ENCODE measurements at places on chromosomes 16 and 17. TPM values are rescaled to one million over a fixed set of nuclear protein-coding genes. Genes with fewer than 3 reads are reported as not detected.
A peak's percentile ranks its signal among the peaks of the same experiment; 100 is the strongest.

DNA sequence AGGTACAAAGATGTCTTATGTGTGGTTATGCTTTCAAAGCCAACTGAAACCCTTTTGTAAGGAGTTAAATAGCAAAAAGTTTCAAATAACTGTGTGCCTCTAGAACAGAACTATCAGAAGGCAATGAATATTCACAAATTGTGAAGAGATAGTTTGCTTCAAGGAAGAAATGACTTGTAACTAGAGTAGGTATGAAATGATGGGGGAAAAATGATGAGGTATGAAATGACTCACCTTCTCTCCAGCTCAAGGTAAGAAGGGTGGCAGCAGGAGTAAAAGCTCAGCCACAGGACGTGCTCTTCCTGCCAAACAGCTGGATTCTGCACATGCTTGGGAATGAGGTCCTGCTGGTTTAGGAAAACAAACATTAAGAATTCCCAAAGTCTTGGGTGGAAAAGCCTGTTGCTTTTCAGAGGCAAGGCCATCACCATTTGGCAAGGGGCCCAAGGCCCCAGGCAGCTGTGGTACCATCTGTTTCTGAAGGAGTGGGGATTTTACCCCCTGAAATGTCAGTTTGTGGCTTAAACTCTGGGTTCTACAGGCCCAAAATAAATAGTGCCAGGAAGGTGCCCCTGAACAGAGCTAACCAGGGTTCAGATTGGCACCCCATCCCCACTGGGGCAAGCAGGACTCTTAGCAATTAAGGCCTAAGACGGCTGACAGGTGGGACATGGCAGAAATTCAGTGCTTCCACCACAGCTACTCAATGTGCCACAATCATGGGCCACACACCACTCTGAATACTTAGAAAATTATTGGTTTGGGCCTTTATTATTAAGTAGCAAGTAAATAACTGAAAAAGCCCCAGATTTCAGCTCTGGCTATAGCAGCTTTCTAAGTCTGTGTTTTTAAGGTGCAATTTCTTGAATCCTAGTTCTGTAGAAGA, 13.3 kb downstream of the HERPUD1 start:
- no peaks in the 10 kb centered on the region for H3K27me3 ChIP-seq
- peaks cover 36% of the 10 kb centered on the region for H3K4me1 ChIP-seq
- H3K4me3 ChIP-seq: no peak overlapping the region
- H3K27ac ChIP-seq: peak overlapping the region; percentile 87
- H3K36me3 ChIP-seq: peaks cover 62% of the 10 kb centered on the region

Gene KRT31
- not detected for total RNA-seq

Gene ST6GALNAC1
- total RNA-seq: 0.48 TPM

GRCh38 chr16:13098536-13098935, 197.1 kb downstream of the SHISA9 start:
- no peak overlapping the region for H3K27ac ChIP-seq
- H3K4me3 ChIP-seq: no peak overlapping the region
- H3K27me3 ChIP-seq: no peaks in the 10 kb centered on the region
- DNase-seq: no peak
- H3K4me1 ChIP-seq: no peaks in the 10 kb centered on the region

DNA sequence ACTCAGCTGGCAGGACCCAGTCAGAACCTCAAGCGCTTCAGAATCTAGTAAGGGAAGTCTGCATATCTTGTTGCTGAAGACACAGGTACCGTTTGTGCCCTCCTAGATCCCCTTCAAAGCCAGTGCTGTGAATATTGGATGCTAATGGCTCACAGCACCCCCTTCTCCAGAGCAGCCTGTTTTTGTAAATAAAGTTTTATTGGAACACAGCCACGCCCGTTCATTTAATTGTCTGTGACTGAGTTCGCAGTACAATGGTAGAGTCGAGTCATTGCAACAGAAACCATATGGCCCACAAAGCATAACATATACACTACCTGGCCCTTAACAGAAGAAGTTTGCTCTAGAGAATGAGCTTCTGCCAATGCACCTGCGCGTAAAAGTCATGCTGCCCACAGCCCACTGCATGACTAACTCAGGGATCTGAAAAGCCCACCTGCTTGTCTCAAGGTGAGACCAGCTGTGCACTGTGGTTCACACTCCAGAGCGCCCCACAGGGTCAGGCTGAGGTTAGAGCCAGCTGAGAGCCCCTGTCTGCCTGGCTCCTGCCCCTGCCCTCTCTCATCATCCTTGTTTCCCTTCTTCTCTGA, 48.8 kb downstream of the AIPL1 start:
- H3K27ac ChIP-seq: no peak overlapping the region
- no peaks in the 10 kb centered on the region for H3K36me3 ChIP-seq
- DNase-seq: no peak
- no peak overlapping the region for H3K4me3 ChIP-seq
- no peaks in the 10 kb centered on the region for H3K27me3 ChIP-seq
- H3K4me1 ChIP-seq: no peaks in the 10 kb centered on the region

DNA sequence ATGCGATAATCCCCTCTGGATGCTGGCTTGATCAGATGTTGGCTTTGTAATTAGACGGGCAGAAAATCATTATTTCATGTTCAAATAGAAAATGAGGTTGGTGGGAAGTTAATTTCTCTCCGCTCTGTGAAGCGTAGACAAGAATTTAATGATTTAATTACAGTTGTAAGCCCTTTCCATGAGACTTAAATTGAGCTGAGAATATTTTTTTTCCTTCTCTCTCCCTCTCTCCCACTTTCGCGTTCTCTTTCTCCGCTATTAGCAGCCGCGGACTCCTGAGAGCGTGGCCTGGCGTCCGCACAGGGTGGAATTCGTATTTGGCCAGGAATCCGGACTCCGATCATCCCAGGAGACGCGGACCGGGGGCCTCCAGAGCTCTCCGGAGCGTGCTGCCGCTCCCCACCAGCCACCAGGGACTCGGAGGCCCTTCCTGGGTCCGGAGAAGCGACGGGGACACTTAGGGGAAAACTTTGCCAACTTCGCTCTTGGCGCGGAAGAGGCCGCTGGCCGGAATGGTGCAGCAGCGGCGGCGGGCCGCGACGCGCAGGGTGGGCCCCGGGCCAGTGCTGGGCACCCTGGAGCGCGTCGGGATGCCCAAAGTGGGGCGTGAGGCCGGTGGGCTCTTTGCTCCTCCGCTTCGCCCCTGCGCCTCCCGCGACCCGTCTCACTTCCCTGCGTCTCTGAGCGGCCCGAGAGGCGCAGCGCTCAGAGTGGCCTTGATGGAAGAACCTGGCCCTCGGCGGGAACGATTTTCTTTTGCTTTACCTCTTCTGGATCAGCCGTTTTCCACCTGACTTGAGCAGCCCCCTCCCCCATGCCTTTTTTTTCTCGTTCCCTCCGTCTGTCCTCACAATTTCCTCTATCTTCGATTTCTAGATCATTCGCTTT, 3.6 kb upstream of the IRX3 start:
- H3K27me3 ChIP-seq: peaks cover 64% of the 10 kb centered on the region
- peaks cover 7% of the 10 kb centered on the region for H3K36me3 ChIP-seq
- no peak overlapping the region for H3K4me3 ChIP-seq
- no peak for DNase-seq
- peak overlapping the region; percentile 22 for H3K27ac ChIP-seq
- peaks cover 11% of the 10 kb centered on the region for H3K4me1 ChIP-seq

DNA sequence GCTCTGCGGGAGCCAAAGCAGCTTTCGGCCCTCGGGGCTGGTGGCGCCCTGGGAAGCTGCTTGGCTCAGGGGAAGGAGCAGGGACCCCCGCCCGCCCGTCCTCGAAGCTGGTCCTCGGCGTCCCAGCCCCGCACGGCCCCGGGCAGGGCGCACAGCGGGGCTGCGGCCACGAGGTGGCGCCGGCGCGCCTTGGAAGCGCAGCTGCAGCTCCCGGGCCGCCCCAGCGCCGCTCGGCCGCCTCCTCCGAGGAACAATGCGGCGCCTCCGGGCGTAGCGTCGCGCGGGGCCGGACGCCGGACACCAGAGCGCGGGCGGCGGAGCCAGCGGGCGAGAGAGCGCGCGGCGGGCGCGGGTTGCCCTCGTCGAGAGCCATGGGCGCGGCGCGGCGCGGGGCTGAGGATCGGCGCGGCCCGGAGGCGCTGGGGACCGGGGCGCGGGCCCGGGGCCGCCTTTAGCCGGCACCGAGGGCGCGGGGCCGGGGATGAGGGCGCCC, at the start of gene MGAT5B:
Gene MGAT5B, plus strand, starts transcription at position 229 of the 493 bp plus-strand sequence. CDS start 626 bp downstream, outside the sequence.
- peak; percentile 68 for DNase-seq
- H3K4me3 ChIP-seq: peak within 1 kb of the TSS; percentile 77
- no peak within 1 kb of the TSS for H3K27ac ChIP-seq
- no peaks in the 10 kb centered on the region for H3K36me3 ChIP-seq
- H3K27me3 ChIP-seq: peaks cover 35% of the 10 kb centered on the region

All from activated T-helper 2 cell treated with anti-CD3 and anti-CD28 coated beads, Interferon-gamma antibody, Interleukin-2, Interleukin-4, amounts not matched to agents 10 μg/mL and 5 μg/mL and 100 μg/mL, durations not matched to agents 14 hours and 24 hours and 36 hours (primary cell).